ENCODE measurements at places on chromosomes 2 and 18.

- H3K4me3 ChIP-seq, result peak overlapping the region; percentile 58
- H3K27ac ChIP-seq, result peak overlapping the region; percentile 24
- H3K36me3 ChIP-seq, result peaks cover 22% of the 10 kb centered on the region
- H3K27me3 ChIP-seq, result no peaks in the 10 kb centered on the region
- H3K4me1 ChIP-seq, result peaks cover 55% of the 10 kb centered on the region
Measured at GRCh38 chr2:230717600-230717999, 5.0 kb downstream of the CAB39 start.

GRCh38 chr18:44134447-44134846 lies 546.2 kb upstream of the SETBP1 start:
- H3K27ac ChIP-seq, result no peak overlapping the region
- no peaks in the 10 kb centered on the region for H3K36me3 ChIP-seq
- DNase-seq, result no peak
- H3K4me1 ChIP-seq, result peaks cover 5% of the 10 kb centered on the region
- H3K4me3 ChIP-seq, result no peak overlapping the region
- peaks cover 31% of the 10 kb centered on the region for H3K27me3 ChIP-seq

DNA sequence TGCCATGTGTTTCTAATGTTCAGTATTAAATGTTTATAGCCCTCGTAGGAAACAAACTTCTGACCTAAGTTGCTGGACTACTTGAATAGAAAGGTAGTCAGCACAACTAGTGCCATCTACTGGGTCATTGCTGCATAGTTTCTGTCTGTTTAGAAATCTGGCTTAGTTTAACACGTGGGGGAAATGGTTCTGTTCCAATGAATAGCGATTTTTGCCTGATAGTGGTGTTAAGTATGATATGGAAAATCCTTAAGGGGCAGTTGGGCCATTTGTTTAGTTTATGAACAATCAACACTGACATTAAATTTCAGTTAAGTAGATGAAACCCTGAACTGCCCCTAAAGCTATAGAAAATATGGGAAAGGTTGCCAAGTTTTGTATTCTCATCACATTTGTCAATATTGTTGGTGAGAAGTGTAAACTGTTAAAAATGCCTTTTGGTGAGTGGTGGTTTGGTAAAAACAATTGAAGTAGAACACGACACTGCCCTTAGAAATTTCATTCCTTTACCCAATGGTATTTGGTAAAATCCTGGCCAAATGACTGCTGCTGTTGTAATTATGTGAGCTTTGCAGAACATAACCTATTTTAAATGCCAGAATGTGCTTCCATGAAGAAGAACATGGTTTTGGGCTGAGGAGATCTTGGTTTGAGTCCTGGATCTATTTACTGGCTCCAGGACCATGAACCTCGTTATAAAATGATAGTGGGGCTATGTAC lies 13.2 kb downstream of the NABP1 start:
- no peak overlapping the region for H3K4me3 ChIP-seq
- H3K4me1 ChIP-seq, result peaks cover 30% of the 10 kb centered on the region
- DNase-seq, result no peak
- H3K36me3 ChIP-seq, result peaks cover 17% of the 10 kb centered on the region
- no peaks in the 10 kb centered on the region for H3K27me3 ChIP-seq

- H3K4me1 ChIP-seq, result no peaks in the 10 kb centered on the region
- DNase-seq, result no peak
- no peak overlapping the region for H3K27ac ChIP-seq
Measured at GRCh38 chr2:189309331-189309730, 129.8 kb upstream of the COL5A2 start.

GRCh38 chr2:199424160-199424559 lies 33.6 kb downstream of the SATB2 start:
- no peak overlapping the region for H3K27ac ChIP-seq
- H3K36me3 ChIP-seq, result no peaks in the 10 kb centered on the region
- H3K27me3 ChIP-seq, result no peaks in the 10 kb centered on the region
- no peaks in the 10 kb centered on the region for H3K4me1 ChIP-seq
- DNase-seq, result no peak
- H3K4me3 ChIP-seq, result no peak overlapping the region

All from natural killer cell treated with Interleukin-12 subunit alpha and Interleukin-12 subunit beta and Interleukin-15 and Interleukin-18, amount 100 ng/mL, for 72 hours (primary cell).